Spleen (tissue), 13 donors: ENCODE measurements at places on chromosomes 2 and 18. TPM values are rescaled to one million over a fixed set of nuclear protein-coding genes. Genes with fewer than 3 reads are reported as not detected.

The FNDC4 gene
- 4.1 TPM for total RNA-seq

The OSR1 gene
- total RNA-seq = 0.23 TPM

The GALNT13 gene
- 0.13 TPM for total RNA-seq

The KHK gene
- 8.3 TPM for total RNA-seq

The DPP10 gene
- total RNA-seq = not detected

The TUBB8B gene
- total RNA-seq = not detected

The FSHR gene
- not detected for total RNA-seq

The ZBTB14 gene
- 23.6 TPM for total RNA-seq

The NEU2 gene
- not detected for total RNA-seq

The IGFBP2 gene
- 140 TPM for total RNA-seq

GRCh38 chr2:217353591-217353990 lies 493.7 kb upstream of the TNP1 start:
- H3K27me3 ChIP-seq = peaks cover 12% of the 10 kb centered on the region
- no peak overlapping the region for H3K27ac ChIP-seq
- no peaks in the 10 kb centered on the region for H3K4me1 ChIP-seq
- H3K36me3 ChIP-seq = no peaks in the 10 kb centered on the region

- no peaks in the 10 kb centered on the region for H3K4me1 ChIP-seq
- no peak for DNase-seq
- no peaks in the 10 kb centered on the region for H3K27me3 ChIP-seq
- H3K36me3 ChIP-seq = peaks cover 2% of the 10 kb centered on the region
- H3K4me3 ChIP-seq = no peak overlapping the region
- no peak overlapping the region for H3K27ac ChIP-seq
Measured at GRCh38 chr2:36589230-36589630, 8.7 kb downstream of the FEZ2 start.

DNA sequence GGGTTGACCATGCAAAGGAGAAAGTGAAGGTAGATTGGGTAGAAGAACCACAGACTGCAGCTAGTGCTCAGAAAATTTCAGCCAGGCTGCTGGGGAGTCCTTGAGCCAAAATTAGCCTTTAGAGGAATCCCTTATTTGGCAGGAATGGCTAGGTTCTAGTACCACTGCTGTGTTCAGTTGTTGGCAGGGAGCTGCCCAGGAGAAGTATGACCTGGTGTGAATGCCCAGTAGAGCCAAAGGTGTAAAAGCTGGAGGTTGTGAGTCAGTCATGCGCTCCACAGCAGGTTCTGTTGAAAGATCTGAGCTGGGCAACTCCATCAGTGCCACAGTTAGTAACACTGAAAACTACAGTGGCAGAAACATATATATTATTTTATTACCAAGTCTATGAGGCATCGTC lies 36.4 kb upstream of the TBR1 start:
- no peak overlapping the region for H3K4me3 ChIP-seq
- H3K27me3 ChIP-seq = no peaks in the 10 kb centered on the region
- H3K36me3 ChIP-seq = no peaks in the 10 kb centered on the region
- no peak overlapping the region for H3K27ac ChIP-seq

DNA sequence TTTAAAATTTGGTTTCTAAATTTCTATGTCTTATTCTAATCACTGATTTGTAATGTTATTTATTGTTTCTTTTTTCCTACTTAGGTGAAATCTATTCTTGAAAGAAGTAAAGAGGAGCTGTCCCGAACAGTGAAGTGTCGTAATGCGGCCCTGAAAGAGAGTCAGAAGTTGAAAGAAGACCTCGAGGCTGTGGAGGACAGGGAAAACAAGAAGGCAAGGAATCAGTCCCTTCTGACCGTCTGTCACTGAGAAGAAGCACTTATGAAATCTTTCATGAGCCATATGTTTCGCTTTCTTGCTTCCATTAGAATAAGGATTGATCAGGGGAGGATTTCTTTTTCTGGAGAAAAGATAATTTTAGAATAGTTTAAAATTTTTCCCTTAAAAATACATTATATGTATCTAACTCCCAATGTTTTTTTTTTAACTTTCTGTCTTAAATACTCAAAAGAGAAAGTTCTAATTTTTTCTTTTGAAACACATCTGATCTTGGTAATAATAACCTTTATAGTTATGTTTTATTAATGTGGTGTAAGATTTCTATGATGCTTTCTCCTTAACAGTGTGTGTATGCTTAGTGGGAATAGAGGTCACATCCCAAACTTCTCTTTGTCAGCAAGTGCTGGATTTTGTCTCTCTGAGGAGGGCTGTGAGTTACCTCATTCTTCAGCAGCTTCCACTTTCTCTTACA lies 79.0 kb downstream of the CCDC150 start:
- no peaks in the 10 kb centered on the region for H3K4me1 ChIP-seq
- DNase-seq = no peak
- no peak overlapping the region for H3K27ac ChIP-seq
- no peaks in the 10 kb centered on the region for H3K27me3 ChIP-seq
- H3K36me3 ChIP-seq = no peaks in the 10 kb centered on the region

DNA sequence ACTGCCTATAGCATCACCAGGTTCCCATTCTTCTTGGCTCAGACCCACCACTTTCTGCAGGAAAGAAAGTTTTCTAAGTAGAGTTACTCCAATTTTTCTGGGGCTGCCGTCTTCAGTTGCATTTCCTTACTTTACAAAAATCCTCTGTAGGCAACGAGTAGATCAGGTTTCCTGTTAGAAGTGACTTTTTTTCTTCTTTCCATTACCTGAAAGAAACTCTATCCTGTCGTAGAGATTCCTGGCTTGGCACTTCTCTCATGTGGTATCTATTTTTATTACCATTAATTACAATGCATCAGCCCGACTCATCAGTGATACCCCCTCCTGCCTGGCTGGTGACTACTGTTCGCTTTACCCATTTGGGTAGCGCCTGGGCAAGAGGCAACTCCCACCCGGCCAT lies 5.6 kb upstream of the SIX2 start:
- DNase-seq = no peak
- H3K27me3 ChIP-seq = peaks cover 47% of the 10 kb centered on the region
- peaks cover 27% of the 10 kb centered on the region for H3K4me1 ChIP-seq
- H3K27ac ChIP-seq = no peak overlapping the region
- H3K36me3 ChIP-seq = no peaks in the 10 kb centered on the region

DNA sequence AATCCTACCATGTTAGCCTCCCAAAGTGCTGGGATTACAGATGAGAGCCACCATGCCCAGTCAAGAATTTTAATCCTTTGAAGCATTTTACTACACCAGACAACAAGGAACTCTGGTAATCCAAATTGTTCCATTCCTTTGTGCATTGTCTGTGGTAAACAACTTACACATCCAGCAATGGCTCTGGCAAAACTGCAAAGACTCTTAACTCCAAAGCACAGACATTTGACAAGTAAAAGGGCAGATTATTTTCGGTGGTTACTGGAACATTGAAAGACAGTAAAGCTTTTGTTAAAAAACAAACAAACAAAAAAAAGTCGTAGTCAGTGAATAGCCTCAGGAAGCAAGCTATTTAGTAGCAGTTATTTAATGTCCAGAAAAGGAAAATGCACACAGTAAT lies 33.2 kb upstream of the RMND5A start:
- no peaks in the 10 kb centered on the region for H3K27me3 ChIP-seq
- DNase-seq = no peak
- no peaks in the 10 kb centered on the region for H3K4me1 ChIP-seq
- no peaks in the 10 kb centered on the region for H3K36me3 ChIP-seq

DNA sequence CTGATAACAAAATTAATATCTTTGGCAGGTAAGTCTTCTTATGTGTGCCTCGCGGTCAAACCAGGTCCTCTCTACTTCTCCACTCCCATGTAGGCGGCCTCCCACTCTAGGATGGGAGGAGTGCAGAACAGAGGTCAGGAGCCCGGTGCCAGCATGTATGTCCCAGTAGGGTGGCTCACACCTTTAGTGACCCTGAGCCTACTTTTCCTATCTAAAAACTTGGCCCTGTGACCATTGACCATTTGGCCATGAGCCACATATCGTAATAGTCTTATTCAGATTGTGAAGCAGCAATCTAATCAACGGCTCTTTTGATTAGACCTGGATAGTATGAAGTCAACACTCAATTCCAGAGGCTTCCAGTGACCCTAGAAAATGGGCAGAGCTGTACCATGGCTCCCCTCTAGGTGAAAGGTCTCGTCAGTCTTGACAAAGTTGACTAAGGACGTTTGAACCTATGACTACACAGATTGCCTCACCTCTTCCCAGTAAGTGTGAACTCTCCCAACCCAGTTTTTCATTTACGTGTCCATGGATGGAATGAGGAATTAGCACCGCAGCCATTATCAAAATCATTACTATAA lies 17.1 kb upstream of the FABP1 start:
- H3K27me3 ChIP-seq = no peaks in the 10 kb centered on the region
- H3K27ac ChIP-seq = no peak overlapping the region
- H3K4me3 ChIP-seq = no peak overlapping the region
- H3K4me1 ChIP-seq = no peaks in the 10 kb centered on the region
- H3K36me3 ChIP-seq = no peaks in the 10 kb centered on the region
- no peak for DNase-seq

DNA sequence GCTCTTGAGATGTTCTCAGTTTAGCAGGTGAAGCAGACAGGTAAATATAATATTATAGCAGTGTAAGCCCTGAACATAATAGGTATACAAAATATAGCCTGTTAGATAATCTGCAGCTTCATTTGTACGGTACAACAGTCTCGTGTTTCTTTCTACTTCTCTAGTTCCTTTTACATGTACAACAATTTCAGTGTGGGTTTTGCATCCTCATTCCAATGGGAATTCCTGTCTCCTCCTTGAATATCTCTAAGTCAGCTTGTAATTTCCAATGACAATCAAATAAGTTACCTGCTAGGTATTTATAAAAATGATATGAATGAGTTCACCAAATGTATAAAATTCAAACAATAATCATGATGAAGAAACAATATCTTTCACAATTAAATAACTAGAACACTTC lies 330.0 kb upstream of the RND3 start:
- no peak for DNase-seq
- H3K36me3 ChIP-seq = no peaks in the 10 kb centered on the region
- no peak overlapping the region for H3K4me3 ChIP-seq
- H3K27me3 ChIP-seq = no peaks in the 10 kb centered on the region

- H3K27ac ChIP-seq = peak overlapping the region; percentile 86
- H3K4me1 ChIP-seq = peaks cover 11% of the 10 kb centered on the region
- H3K4me3 ChIP-seq = peak overlapping the region; percentile 10
Measured at GRCh38 chr2:88865801-88866371, 174.4 kb downstream of the RPIA start.

- no peaks in the 10 kb centered on the region for H3K36me3 ChIP-seq
- no peak for DNase-seq
- H3K27me3 ChIP-seq = no peaks in the 10 kb centered on the region
- H3K4me3 ChIP-seq = no peak overlapping the region
- no peaks in the 10 kb centered on the region for H3K4me1 ChIP-seq
Measured at GRCh38 chr2:124563426-124563825, 538.3 kb downstream of the CNTNAP5 start.

- no peaks in the 10 kb centered on the region for H3K27me3 ChIP-seq
- H3K4me1 ChIP-seq = peaks cover 14% of the 10 kb centered on the region
- no peak overlapping the region for H3K4me3 ChIP-seq
- no peak overlapping the region for H3K27ac ChIP-seq
Measured at GRCh38 chr2:112790305-112790704, 6.0 kb upstream of the IL1A start.

- no peaks in the 10 kb centered on the region for H3K27me3 ChIP-seq
- no peaks in the 10 kb centered on the region for H3K4me1 ChIP-seq
- no peak overlapping the region for H3K4me3 ChIP-seq
- no peaks in the 10 kb centered on the region for H3K36me3 ChIP-seq
- no peak for DNase-seq
- no peak overlapping the region for H3K27ac ChIP-seq
Measured at GRCh38 chr2:16140771-16141640, 200.7 kb downstream of the MYCN start.

- no peak overlapping the region for H3K27ac ChIP-seq
- H3K4me1 ChIP-seq = peaks cover 13% of the 10 kb centered on the region
- H3K27me3 ChIP-seq = no peaks in the 10 kb centered on the region
- no peak for DNase-seq
Measured at GRCh38 chr2:127149384-127149783, 42.4 kb upstream of the BIN1 start.

DNA sequence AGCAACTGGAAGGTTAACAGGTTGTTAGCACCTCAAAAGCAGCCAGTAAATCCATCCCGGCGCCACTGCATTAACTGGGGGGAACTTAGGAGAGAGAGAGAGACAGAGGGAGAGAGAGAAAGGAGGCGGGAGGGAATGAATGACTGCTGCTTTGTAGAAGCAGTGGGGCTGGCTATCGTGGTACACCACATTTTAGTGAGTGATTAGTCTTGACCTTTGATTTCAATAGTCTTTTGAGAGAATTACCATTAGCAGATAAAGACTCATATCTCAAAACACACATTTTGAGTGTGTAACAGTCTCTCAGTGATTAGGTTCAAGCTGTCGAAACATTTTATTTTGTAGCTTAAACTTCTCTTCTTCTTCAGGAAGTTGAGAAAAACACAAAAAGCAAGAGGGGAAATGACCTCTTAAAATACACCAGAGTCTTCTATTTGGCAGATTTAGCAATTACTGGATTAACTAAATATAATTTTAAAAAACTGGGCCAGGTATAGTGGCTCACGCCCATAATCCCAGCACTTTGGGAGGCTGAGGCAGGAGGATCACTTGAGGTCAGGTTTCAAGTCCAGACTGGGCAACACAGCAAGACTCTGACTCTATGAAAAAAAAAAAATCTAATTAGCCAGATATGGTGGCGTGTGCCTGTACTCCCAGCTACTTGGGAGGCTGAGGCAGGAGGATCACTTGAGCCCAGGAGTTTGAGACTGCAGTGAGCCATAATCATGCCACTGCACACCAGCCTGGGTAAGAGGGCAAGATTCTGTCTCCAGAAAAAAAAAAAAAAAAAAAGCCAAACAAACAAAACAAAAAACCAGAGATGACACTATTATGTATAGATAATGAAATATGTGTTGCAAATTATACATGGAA lies 22.0 kb upstream of the PNO1 start:
- no peaks in the 10 kb centered on the region for H3K27me3 ChIP-seq
- DNase-seq = no peak
- peaks cover 8% of the 10 kb centered on the region for H3K4me1 ChIP-seq
- H3K36me3 ChIP-seq = peaks cover 36% of the 10 kb centered on the region
- peak overlapping the region; percentile 58 for H3K27ac ChIP-seq

DNA sequence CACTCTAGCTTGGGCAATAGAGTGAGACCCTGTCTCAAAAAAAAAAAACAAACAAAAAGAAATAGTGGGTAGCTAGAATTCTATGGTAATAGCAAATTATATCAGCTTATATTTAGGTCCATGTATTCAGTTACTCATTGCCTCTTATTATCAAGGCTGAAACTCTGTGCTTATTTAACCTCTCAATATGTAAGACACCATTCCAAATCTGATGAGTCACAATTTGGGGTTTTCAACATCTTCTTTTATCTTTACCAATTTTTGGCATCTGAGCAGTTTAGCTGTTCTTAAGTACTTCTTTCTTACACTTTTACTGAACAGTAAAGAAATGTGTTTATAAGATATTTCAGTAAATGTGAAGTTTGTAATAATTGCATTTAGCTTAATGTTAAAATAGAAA lies 69.3 kb downstream of the TTC27 start:
- DNase-seq = no peak
- H3K27ac ChIP-seq = no peak overlapping the region
- no peaks in the 10 kb centered on the region for H3K27me3 ChIP-seq
- H3K4me1 ChIP-seq = peaks cover 3% of the 10 kb centered on the region
- peaks cover 16% of the 10 kb centered on the region for H3K36me3 ChIP-seq
